ENCODE measurements at places on chromosomes 7 and 10. TPM values are rescaled to one million over a fixed set of nuclear protein-coding genes. Genes with fewer than 3 reads are reported as not detected.

DNA sequence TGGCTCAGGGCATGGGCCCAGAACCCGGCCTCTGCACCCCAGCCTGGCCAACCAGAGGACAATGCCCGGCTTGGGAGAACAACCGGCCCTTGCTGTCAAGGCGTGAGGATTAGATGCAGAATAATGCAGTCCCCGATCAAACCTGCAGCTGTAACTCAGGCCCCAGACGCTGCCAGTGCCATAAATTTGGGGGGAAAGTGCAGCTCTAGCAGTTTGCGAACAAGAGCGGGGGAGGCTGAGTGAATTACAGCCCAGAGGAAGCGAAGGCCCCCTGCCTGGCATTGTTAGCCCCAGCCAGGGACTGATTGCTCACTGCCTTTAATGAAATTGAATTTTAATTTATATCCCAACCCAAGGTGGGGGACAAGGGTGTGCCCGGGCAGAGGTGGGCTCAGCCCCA is 38.0 kb upstream of the GNA12 start:
- no peak for DNase-seq

GRCh38 chr7:105602325-105603305 is 21.3 kb upstream of the EFCAB10 start:
- no peak for DNase-seq

DNA sequence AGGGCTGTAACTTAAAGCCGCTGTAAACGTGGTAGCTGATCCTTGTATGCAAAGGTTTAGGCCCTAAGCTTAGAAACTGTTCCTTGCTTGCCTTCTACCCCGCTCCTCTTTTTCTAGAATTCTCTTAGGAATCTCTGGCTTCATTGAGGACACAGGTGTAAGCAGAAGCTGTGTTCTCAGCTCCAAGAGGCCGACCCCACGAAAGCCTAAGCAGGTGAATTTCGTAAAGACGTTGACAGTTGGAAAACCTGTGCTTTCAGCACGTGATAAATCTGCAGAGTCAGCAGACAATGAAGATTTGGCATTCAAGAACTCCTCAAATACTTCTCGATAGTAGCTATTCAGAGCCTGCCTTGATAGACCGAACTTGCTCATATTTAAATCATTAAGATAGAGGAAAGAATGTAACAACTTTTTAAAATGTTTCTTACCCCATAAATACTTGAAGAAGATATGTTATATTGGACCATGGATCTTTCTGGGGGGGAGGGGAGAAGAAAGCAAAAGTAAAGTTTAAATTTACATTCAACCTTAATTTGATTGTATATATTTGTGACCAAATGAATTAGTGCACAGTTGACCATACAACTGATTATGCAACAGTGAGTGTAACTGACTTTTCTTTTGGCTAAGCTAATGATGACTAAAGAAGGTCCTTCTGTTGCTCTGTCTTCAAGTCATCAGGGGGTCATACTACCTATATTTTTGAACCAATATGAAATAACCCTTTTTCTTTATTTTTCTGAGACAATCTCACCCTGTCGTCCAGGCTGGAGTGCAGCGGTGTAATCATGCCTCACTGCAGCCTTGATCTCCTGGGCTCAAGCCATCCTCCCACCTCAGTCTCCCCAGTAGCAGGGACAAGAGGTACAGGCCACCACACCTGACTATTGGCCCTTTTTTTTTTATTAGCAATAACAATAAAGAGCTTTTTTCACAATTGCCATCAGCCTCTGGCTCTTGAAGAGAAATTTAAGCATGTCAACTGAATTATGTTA is 1.2 kb upstream of the GDI2 start:
- DNase-seq: no peak

DNA sequence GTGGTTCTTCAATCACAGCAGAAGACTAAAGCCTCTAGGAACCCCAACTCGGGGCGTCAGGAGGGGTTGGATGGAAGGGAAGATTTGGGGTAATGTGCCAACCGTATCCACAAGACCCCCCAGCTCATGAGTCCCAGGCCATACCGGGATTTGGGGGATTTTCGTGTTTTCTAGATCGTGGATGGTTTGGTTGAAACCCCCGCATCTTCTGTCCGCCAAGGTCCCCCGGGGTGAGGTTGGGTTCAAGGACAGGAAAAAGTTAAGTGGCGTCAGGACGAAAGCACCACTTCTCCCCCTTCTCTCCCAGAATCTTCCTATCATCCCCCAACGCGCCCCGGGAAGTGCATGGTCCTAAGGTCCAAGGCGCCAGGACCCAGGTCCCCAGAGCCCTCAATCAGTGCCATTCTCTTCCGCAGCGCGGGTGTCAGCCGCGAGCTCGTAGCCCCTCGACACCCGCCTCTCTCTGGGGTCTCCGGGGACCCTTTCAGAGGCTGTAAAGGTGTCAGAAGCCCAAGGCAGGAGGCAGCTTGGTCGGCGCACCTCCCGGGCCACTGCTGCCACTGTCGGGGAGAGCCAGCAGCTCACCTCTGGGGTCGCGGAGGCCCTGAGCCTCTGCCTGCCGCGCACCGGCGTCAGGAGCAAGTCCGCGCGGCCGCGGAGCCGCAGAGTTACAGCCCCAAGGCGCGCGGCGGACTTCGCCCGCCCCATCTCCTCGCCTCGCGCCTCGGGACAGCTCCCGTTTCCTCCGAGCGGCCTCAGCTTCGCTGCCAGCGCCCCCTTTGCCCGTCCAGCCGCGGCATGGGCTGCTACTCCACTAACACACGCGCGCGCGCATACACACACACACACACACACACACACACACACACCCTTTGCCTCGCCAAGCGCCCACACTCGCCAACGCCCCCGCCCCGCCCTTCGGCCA is 1.5 kb downstream of the MKX start:
- no peak for DNase-seq

- no peak for DNase-seq
These were observed 142.2 kb upstream of the INSYN2A start for GRCh38 chr10:127338399-127339110.

DNA sequence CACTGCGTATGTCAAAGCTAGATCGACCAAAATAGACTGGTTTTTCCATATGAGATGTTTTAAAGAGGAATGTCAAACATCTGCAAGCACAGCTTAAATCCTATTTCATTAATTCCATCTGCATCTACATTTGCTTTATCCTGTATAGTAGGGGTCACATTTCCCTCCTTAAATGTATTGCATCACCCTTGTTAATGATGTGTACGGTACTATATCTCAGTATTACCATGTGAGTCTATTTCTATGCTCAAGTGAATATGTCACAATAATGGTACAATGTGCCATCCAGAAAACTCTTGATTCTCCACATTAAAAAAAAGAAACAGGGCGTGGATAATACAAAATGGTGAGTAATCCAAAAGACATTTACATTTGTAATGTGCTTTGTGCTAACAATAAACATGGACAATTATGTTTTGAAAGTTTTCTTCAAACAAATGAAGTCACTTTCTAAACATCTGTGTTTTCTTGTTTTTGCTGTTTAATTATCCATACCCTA is 56.6 kb downstream of the TWIST1 start:
- no peak for DNase-seq

DNA sequence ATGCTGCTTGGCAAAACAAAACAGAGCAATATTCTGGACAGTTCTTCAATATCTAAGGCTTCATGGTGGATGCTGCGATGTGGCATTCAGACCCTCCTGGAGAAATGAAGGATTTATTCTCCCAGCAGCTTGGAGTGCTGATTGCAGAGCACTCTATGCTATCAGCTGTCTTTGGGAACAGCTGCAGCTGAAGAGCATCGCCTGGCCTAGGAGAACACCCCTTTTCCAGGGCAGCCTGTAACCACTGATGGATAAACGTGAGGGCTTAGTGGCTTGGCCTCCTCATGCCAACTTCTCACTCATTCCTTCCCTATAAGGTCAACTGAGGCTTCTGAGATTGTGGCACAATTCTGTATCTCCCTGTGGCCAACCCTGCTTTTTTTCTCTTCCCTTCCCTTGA is 638.1 kb upstream of the CNTNAP2 start:
- DNase-seq: no peak

- no peak for DNase-seq
These were observed 64.8 kb downstream of the THSD7A start for GRCh38 chr7:11767148-11767547.

DNA sequence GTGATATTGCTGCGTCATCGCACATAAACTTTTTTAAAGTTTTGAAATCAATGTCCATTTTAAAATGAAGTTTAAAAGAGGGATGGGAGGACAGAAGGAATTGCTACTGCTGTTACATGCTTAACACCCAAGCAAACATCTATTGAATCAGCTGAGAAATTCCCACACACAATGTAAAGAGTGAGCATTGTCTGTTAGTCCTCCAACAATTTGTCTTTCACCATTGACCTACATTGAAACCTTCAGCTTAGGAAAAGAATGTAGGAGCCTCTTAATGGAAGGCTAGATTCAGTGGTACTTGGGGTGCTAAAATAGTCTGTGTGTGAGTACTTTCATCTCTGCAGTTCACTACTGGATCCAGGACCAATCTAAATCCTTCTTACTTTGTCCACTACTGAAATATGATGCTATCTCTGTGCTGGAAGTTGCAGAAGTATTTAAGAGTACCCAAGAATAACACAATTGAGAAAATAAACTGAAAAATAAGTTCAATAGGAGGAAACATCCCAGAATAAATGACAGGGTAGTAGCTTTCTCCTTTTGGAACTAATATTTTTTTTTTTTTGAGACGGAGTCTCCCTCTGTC is 23.8 kb upstream of the FBXW4 start:
- DNase-seq: no peak

- DNase-seq: no peak
These were observed 24.0 kb upstream of the ACTR3B start for GRCh38 chr7:152735443-152736004.

DNA sequence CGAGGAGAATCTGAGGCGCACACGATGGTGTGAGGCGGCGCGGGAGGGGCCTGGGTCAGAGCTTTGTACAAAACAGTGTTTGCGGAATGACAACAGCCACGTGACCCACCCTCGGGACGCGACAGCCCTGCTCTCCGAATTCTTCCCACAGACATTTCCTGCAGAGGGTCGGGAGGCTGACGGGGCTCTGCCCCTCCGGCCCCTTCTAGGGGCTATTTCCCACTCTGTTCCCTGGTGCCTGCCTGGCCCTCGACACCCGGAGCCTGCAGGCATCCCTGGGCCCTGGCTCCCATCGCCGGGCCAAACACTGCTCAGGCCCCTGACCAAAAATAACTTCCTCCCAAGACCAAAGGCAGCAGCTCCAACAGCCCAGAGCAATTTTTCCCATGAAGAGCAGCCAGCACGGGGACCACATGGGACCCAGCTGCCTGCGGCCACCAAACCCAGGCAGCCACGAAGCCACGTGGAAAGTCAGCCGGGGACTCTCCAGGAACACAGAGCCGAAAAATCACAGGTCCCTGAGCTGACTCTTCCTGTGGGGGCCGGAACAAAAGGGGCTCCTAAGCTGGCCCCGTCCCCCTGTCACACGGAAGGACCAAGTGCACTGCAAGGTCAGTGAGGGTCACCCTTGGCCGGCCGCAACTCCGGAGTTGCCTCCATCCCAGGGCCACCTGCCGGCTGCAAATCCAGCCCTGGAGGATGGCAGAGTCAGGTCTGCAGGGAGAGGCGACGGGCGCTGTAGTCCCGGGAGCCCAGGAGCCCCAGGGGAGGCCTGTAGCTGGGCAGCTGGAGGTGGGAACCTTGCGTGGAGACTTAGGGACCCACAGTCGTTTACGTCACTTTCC is 42.0 kb downstream of the PAPOLB start:
- DNase-seq: no peak

DNA sequence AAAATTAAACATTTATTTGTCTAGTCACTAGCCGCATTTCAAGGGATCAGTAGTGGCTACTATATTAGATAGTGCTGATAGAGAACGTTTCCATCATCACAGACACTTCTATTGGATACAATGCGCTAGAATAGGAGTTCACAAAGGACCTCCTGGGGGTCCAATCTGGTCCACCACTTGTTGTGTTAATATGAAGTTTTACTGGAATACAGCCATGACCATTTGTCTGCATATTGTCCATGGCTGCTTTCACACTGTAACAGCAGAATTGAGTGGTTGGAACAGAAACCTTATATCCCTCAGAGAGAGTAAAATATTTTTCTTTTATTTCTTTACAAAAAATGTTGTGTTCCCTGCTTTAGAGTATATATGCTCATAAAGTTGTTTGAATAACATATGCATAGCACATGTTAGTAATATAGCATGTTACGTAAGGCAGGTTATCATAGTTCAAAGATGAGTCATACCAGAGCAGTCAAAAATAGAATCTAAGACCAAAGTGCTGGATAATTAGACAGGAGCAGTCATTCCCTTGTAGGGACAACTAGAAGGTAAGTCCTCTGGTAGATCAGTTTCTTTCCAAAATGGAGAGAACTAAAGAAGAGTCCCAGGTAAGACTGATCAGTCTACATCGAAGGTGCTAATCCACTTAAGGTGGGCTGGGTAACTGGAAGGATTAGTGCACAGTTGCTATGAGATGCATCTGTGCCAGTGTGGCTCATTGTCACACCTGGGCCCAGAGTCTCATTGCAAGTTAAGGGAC is 14.9 kb downstream of the BZW2 start:
- DNase-seq: no peak

- no peak for DNase-seq
These were observed 793.0 kb upstream of the IGFBP3 start for GRCh38 chr7:46713868-46714596.

DNA sequence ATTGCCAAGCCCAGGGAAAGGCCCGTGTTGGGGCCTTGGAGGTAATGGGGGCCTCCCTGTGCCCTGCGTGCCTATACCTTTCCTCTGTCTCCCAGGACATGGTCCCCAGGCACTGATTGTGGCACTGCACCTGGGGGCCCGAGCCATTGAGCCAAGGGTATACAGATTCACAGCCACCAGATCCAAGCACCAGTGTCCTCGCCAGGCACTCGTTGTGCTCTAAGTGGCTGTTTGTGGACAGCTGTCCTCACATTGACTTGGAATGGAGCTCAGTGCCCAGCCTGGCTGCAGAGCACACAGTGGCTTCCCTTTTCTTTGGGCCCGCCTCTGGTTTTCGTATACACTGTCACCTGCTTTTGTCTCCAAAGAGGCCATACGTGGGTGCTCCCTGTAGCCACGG is 72.0 kb upstream of the BTBD16 start:
- no peak for DNase-seq

- DNase-seq: no peak
These were observed 2.6 kb downstream of the LIPA start for GRCh38 chr10:89248990-89249389.

GRCh38 chr7:2665359-2665791 is 22.6 kb upstream of the AMZ1 start:
- DNase-seq: no peak

Gene CAV1
- not detected for total RNA-seq

Gene CH25H
- not detected for total RNA-seq

Gene SLC16A12
- total RNA-seq: not detected

Gene UPP1
- 100 TPM for total RNA-seq

Gene TIAL1
- 166 TPM for total RNA-seq

Gene ADRB1
- not detected for total RNA-seq
